ENCODE measurements at places on chromosomes 2 and 18. TPM values are rescaled to one million over a fixed set of nuclear protein-coding genes. Genes with fewer than 3 reads are reported as not detected.

DNA sequence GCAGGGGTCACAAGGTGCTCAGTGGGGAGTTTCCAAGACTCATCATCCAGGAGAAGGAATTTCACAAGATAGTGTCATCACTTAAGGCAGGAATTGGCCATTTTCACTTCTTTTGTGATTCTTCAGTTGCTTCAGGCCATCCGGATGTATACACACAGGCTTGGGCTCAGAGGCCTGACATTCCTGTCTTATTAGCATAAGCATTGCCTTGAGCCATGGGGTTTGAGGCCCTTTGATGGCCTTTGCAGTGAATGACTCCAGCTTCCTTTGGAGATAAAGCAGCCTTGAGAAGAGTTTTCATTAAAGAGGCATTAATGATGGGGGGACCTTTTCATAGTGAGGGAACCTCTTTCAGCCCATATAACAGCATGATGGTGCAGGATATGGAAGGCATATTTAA, 366.0 kb upstream of the CNTNAP5 start:
- DNase-seq = no peak

GRCh38 chr2:63047321-63048279, 3.0 kb upstream of the OTX1 start:
- no peak for DNase-seq

DNA sequence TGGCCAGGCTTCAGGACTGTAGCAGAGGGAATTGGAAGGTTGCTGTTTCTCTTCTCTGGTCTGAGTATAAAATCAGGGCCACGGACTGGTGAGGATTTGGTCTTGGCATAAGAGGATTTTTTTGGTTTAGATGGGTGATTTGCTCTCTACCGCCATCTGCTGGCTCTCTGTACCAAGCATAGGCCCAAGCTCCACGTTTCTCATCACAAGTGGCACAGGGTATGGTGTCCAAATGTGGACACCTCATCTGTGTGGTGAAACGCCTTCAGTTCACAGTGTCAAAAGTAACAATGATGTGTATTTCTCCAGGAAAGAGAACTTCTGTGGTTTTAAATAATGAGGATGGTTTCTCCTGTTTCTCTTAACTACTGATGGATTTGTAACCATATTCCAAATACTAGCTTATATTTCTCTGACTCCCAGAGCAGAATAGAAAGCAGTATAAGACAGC, 115.1 kb downstream of the EML6 start:
- DNase-seq = peak; percentile 43

DNA sequence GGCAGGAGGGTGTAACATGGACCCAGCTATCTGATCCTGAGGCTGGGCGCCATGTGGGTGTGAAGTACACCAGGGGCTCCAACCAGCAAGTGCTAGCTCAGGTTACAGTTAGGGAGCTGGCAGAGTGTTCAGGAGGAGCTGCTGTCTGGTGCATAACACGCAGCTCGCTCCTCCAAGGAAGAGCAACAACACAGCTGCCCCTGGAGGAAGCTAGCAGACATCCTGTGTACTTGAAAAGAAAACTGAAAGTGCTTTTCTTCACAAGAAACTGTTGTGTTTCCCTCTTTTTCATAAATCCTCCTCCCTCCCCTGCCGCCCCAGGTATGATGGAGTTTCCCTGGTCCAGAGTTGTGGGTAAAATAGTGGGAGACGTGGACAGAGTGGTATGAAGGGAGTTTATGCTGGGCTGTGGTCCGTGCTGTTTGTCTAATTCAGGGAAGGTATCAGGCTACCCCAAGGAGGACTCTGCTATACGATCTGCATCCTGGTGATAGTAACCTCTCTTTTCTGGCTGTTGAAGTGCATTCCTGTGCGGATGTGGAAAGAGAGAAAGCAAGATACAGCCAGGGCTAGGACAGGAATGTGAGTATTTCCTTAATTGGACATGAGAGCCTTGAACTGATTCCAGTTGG, 6.1 kb upstream of the LBH start:
- peak; percentile 33 for DNase-seq

DNA sequence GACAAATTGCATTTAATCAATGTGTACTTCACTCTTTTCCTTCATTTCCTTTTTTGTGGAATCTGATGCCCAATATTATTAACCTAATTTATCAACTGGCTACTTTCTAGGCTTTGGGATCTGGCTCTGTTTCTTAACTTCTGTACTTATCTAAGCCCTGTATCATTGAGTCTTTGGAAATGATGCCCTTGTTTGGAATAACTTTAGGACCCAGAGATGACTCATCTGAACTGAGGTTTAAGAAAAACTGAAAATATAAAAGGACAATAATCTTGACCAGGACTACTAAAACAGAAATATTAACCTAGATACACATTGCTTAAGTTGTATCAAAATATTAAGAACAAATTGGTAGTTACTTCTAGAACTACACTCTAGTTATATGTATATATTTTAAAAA, 600.8 kb downstream of the CPS1 start:
- no peak for DNase-seq

GRCh38 chr2:112182581-112183034, 44.4 kb downstream of the FBLN7 start:
- peak; percentile 42 for DNase-seq

Gene EVA1A
- 0.36 TPM for total RNA-seq

Measured in activated naive CD8-positive, alpha-beta T cell treated with anti-CD3 and anti-CD28 coated beads for 36 hours (primary cell).